ENCODE measurements at places on chromosomes 6 and 20.
A peak's percentile ranks its signal among the peaks of the same experiment; 100 is the strongest.

- peak; percentile 42 for DNase-seq
These were observed 1.0 kb downstream of the AFDN start for GRCh38 chr6:167827583-167828324.

GRCh38 chr20:7691647-7692269, 248.5 kb downstream of the HAO1 start:
- DNase-seq: no peak

DNA sequence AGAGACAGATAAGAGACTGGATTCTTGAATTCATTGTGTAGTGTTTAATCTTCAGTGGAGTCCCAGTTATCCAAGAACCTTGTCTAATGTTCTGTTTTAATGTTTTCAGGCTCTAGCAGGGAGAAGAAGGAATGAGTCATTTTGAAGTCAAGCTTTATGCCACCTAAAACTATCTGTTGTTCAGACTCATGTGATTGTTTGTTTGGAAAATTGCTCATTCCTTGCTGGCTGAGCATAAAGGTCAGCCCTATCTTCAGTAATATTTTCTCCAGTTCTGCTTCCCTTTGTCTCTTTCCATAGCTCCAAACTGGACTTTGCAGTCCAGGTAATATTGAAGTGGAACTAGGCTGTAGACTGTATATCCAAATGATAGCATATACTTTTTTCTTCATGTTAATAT, 34.2 kb downstream of the CLVS2 start:
- no peak for DNase-seq

DNA sequence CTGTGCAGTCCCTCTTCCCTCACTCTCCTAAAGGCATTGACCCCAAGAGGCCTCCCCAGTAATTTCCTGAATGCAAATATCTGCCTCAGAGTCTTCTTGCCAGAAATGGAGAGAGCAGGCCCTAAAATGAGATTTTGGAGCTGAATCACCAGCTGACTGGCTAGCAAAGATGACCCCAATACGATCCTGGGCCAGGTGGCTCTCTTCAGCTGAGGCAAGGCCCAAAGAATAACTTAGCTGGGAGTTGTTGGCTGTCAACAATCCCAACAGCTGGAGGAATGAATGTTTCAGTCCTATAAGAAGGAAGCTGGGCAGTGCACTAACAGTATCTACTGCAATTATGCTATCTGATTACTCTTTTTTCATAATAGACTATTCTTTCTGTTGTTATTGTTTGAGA, 37.2 kb upstream of the VGLL2 start:
- DNase-seq: no peak

DNA sequence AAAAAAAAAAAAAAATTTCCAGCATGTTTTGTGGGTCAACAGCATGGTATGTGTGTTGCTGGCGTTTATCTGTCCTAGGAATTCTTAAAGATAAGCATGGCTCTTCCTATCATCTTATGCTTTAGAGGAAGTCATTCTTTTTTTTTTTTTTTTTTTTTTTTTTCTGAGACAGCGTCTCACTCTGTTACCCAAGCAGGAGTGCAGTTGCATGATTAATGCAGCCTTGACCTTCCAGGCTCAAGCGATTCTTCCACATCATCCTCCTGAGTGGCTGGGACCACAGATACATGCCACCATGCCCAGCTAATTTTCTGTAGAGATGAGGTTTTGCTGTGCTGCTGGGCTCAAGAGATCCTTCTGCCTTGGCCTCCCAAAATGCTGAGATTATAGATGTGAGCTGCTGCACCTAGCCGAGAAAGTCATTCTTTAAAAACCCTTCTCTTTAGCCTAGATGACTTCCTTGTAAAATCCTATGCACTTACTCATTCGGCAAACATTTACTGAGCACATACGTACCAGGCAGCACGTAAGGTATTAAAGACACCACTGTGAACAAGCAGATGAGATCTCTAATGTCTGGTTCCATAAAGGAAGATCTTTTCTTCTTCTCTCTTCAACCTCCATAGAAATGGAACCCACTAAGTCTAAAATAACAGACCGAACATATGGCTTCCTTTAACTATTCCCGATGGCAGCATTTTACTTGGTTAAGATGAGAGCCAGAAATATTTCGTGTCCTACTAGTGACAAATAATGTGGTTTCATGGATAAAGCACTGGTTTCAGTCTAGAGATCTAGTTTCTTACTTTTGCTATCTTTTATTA, 122.4 kb downstream of the RIN2 start:
- no peak for DNase-seq

DNA sequence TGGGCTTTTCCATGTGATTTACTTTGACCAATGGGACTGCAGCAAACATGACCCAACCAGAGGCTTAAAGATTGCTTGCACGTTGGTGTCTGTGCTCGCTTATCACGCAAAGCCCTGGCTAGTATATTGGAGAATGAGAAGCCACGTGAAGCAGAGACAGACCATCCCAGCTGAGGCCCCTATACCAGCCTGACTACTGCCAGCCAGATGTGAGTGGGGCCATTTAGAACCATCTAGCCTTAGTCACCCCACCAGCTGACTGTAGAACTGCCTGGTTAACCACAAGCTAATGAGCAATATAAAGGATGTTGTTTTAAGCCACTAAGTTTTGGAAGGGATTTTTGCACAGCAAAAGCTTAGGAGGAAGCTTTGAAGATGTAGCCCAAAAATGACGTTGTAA, 74.5 kb downstream of the MACROD2 start:
- no peak for DNase-seq

GRCh38 chr6:70872469-70872868, 84.4 kb downstream of the B3GAT2 start:
- no peak for DNase-seq

DNA sequence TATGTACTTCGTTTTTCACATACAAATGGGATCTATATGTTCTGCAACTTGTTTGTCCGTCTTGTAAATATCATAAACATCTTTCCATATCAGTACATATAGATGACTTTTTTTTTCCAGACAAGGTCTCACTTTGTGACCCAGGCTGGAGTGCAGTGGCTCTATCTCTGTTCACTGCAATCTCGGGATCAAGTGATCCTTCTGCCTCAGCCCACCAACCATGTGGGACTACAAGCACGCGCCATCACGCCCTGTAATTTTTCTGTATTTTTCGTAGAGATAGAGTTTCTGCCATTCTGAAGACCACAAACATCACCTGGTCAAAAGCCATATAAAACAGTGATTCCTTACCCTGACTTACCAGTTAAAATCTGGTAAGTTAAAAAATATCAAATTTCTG, 37.7 kb upstream of the SYNCRIP start:
- no peak for DNase-seq

DNA sequence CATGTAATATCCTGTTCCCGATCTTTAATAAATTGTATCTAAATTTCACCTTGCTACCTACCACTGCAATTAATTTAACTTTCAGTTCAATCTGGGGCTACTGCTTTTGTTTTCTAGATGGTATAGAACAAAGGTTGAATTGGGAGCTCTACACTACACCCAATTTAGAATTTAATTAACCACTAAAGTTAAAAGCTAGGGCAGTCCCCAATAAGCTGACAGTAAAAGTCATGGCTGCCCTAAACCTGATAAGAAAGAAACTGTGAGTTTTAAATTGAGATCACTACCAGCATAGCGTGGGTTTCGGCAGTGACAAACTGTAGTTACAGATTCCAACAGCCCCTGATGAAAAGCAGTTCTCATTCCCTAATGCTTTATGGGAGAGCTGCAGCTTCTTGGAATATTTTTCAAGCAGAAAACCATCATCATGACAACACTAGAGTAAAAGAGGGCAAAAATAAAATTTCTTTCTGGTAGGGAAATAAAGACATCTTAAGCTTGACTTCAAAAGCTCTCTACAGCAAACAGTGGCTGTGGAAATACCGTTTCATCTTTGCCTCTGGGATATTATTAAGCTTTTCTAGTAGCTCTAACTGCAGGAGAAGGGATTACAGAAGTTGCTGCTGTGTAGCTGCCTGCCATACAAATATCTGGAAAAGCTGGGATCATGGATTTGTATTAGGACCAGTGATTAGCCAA, 1372.1 kb downstream of the EPHA7 start:
- no peak for DNase-seq

DNA sequence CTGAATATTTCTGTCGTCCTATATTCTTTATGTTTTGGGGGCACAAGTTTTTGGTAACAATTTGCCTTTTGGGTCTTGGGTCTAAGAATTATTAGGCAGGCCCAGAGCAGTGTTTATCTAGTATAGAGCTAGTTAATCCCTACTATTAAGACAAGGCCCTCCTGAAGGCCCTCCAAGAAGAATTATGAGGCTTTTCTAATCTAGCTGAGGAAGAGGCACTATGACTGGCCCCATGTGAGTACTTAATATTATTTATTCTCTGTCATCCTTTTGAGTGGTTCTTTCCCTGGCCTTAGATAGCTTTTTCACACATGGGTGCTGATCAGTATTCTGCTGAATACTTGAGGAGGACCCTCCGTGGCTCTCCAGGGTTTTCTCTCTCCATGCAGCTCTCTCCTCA, 25.1 kb downstream of the CHMP4B start:
- DNase-seq: no peak

DNA sequence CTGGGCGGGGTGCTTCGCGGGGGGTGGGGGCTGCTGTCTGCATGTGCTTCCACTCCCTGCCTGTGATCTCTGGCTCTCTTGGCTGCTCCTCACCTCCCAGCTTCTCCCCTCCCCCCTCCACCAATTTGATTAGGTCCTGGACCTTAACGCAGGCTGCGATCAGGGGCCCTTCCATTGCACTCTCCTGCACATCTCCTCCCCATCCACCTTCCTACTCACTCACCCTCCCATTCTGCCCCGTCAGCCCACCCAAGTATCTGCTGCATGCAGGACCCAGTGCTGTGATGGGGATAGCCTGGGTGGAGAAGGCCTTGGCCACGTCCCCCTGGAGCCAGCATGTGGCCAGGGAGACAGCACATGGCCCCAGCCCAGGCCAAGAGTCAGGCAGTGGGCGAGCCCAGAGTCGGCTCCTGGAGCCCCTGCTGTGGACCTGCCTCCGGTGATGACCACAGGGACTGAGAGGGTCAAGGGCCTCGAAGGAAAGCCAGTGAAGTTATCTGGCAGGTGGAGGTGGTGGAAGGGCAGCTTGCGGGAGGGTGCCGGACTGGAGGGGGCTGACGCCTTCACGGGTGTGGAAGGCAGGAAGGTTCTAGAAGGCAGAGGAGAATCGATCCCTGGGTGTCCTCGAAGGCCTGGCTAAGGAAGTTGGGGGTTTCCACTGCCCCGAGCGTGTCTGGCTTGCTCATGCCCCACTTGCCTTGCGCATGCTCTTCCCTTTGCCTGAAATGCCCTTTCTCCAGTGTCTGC, 40.7 kb downstream of the SRC start:
- DNase-seq: no peak

GRCh38 chr6:112606656-112607435, 259.7 kb downstream of the RFPL4B start:
- no peak for DNase-seq

DNA sequence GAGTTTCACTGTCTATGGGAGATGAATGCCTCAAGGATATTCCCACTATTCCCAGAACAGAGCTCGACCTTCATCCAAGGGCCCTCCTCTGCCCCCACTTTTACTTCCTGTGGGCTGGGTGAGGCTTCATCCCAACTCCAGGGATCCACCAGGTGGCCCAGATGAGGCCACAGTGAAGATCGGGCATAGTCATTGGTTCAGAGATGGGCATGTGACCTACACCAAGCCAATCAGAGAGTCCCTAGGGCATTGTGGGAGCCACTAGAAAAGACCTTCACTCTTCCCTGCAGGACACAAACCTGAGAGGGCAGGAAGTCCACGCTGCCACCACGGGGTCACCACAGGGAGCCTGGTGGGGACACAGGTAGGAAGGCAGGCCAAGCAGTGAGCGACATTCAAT, 72.9 kb upstream of the SLC22A16 start:
- DNase-seq: no peak

DNA sequence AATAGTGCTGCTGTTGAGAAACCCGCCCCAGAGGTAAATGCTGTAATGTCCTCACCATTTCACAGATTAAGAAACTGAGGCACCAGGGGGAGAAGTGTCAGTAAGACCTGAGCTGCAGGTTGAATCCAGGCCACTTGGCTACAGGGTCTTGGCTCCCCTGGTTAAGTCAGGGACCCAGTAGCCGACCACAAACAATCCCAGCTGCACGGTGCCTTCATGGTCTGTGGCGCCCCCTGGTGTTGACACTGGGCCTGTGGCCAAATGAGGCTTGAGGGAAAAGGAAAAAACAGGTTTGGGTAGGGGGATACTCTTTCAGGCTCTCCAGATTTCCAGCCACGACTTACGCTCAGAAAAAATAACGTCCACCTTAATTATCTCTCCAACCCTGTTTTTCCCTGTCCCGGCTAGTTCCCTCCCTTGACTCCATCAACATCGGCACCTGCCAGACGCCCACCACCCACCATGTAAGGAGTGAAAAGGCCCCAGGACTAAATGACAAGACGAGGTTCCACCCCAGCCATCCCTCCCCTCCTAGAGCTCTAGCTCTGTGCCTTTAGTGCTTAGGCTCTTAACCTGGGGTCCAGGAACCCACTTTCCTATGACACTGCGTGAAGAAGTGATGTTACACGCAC, 47.7 kb upstream of the POLR1H start:
- DNase-seq: peak; percentile 61

All from stimulated activated CD4-positive, alpha-beta T cell treated with anti-CD3 and anti-CD28 coated beads, Interleukin-2, amount 100 ng/mL, for 24 hours (primary cell).